CD4-positive, alpha-beta T cell treated with Interleukin-1 beta for 1 hour (primary cell): ENCODE measurements at places on chromosomes 4 and X.

DNA sequence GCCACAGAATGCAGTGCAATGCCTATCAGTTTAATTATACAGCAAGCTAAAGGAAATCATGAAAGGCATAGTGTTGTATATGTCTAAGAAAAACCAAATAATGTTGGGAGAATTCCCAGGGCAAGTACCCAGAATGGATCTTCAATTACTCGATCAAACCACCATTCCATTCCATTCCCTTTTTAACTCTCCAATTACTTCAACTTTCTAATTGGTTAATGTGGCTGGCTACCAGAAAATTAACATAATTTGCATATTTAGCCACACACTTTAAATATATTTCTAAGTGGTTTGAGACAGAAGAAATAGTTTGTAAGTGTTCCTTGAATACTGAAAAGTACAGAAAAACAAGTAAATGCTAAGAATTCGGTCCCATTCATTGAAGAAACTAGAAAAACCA, 111.5 kb upstream of the NAP1L5 start:
- no peak for DNase-seq

GRCh38 chr4:173934933-173935620, 348.4 kb downstream of the FBXO8 start:
- no peak for DNase-seq

GRCh38 chrX:48996969-48997368, 5.1 kb downstream of the GRIPAP1 start:
- no peak for DNase-seq

DNA sequence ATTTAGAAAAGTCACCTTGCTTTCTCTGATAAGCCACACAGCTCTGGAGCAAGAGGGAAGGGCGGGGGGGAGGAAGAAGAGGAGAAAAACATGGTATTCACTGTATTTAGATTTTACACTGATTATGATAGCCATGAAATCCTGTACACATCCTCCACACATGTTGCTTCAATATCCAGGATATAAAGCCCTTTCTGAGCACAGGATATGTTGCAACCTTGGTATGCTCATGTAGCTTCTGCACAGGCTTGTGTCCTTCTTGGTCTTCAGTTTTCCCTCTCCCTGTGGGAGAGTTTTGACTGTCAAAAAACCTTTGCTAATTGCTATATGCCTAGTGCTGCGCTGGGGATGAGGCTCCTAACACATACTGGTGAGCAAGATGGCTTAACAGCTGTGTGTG, 61.9 kb upstream of the DAPP1 start:
- no peak for DNase-seq

GRCh38 chr4:36053930-36054329, 190.4 kb downstream of the ARAP2 start:
- no peak for DNase-seq

GRCh38 chr4:36533944-36534343, 252.5 kb downstream of the DTHD1 start:
- DNase-seq: no peak

DNA sequence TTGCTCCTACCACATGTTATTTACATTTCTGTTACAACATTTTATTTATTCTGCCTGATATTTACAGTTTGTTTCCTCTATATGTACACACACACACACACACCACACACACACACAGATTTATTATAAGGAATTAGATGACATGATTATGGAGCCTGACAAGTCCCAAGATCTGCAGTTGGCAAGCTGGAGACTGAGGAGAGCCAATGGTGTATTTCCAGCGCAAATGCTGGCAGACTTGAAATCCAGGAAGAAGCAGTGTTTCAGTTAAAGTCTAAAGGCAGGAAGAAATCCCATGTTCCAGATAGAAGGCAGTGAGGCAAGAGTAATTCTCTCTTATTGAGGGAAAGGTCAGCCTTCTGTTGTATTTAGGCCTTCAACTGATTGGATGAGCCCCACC, 1.8 kb upstream of the KLHL4 start:
- DNase-seq: no peak

DNA sequence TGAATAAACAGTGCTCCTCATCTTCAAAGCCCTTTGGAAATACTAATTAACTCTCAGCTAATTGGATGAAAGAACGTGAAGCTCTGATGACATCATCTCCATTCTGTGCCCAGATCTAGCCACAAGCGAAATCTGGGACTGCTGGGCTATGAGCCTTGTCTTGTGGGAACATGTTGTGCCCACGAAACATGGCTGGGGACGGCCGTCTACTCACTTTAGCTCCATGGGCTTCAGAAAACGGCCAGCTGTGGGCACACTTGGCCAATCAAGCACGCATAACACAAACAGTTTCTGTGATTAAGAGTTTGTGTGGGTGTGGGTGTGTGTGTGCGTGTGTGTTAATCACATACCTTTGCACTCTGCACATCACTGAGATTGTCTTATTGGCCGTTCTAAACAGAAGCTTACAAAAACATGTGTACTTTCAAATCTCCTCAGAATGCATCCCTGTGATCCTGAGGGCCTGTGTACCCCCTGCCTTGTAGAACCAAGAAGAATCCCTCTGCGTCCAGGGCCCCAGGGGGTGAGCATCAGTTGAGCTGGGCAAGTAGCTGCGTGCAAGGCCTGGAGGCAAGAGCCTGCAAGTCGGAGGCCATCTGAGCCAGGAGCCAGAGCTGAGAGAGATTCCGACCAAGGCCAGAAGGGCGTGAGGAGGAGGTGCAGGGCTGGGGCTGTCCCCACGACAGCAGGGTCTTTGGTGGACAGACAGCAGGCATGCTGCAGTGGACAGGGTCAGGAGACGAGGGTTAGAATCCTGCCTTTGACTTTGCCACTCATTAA, 18.7 kb upstream of the ZNF185 start:
- no peak for DNase-seq

GRCh38 chr4:165757451-165757850, 115.6 kb upstream of the TLL1 start:
- DNase-seq: no peak

- DNase-seq: no peak
Measured at GRCh38 chr4:43992552-43992951, 456.1 kb downstream of the KCTD8 start.

DNA sequence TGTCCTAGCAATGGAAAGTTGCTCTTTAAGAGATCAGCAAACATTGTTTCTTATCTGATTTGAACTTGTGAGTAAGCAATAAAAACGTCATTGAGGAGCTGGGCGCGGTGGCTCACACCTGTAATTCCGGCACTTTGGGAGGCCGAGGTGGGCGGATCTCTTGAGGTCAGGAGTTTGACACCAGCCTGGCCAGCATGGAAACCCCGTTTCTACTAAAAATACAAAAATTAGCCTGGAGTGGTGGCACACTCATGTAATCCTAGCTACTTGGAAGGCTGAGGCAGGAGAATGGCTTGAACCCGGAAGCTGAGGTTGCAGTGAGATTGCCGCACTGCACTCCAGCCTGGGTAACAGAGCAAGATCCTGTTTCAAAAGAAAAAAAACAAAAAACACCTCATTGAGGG, 11.2 kb upstream of the PLAC8 start:
- DNase-seq: peak; percentile 48

- no peak for DNase-seq
Measured at GRCh38 chrX:128975745-128976144, 547.5 kb downstream of the SMARCA1 start.
